ENCODE measurements at places on chromosomes 11 and 22. TPM values are rescaled to one million over a fixed set of nuclear protein-coding genes. Genes with fewer than 3 reads are reported as not detected.

Gene OR52I1
- total RNA-seq, result not detected

Gene C1QTNF4
- total RNA-seq, result 0.17 TPM

Gene C22orf15
- total RNA-seq, result 1.4 TPM

Gene CDC42BPG
- 0.13 TPM for total RNA-seq

Gene PRR33
- total RNA-seq, result not detected

Gene C11orf65
- total RNA-seq, result 0.73 TPM

Gene CYP2D6
- total RNA-seq, result 0.43 TPM
